LHCN-M2 (cell line): ENCODE measurements at places on chromosomes 3 and 15. TPM values are rescaled to one million over a fixed set of nuclear protein-coding genes. Genes with fewer than 3 reads are reported as not detected.

GOLGA6D gene
- total RNA-seq = not detected in 2 replicates

KNG1 gene
- not detected in 2 replicates for total RNA-seq

CPNE9 gene
- total RNA-seq = not detected in 2 replicates

DNA sequence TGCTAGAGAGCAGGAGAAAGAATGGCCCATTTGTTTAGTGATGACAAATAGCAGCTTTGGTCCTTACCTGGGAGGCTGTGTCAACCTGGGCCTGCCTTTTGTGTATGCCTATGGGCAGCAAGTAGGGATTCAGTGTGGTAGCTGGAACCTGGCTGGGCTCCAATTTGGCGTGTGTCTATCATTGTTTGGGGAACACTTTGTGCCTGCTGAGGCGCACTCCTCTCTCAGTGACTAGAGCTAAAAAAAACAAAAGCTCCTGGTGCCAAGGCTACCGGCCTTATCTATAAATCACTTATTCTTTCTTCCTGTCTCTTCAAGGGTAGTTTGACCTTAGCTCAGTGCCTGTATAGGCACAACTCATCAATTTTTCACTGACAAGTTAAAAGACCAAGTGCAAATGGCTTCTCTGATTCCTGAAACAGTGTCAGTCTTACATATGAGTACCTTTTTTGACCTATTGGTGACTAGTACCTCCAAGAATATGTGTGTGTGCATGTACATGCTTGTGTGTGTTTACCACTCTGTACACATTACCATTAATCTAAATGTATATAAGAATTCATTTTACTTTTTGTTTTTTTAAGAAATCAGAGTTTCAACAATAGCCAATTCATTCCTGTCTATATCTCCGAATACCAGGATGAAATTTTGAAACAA lies 54.6 kb downstream of the GMNC start:
- DNase-seq = peak; percentile 50

DNA sequence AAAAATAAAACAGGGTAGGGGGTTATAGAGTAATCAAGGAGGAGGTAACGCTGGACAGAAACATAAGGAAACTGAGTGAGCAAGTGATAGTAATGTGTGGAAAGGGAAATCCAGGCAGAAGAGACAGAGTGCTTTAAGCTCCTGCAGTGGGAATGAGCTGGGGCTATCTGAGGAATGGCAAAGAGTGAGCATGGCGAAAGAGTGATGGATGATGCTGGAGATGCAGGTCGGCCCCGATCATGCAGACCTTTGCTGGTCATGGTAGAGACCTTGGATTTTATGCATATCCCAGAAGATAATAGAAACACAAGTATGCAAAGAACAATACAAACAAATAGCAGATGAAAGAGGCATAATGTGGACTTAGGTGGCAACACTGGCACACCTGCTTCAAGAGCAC lies 26.0 kb upstream of the ACAP2 start:
- no peak for DNase-seq

DNA sequence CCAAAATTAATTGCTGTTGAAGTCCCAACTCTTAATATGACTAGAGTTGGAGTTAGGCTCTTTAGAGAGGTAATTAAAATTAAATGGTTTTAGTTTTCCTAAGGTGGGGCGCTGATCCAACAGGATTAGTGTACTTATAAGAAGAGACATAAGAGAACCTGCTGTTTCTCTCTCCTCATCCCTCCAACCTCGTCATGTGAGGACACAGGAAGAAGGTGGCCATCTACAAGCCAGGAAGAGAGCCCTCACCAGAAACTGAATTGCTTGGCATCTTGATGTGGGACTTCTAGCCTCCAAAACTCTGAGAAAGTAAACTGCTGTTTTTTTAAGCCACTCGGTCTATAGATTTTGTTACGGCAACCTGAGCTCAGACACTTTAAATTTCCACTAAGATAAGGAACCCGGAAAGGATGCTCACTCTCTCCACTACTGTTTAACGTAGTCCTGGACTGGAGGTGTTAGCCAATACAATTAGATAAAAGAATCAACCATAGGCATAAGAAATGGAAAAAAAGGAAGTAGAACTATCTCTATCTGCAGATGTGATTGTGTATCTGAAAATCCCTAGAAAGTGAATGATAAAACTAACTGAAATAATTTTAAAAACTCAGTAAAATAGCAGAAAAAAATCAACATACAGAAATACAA lies 26.8 kb downstream of the DCBLD2 start:
- DNase-seq = no peak
